ENCODE measurements at places on chromosomes 11 and 22.

DNA sequence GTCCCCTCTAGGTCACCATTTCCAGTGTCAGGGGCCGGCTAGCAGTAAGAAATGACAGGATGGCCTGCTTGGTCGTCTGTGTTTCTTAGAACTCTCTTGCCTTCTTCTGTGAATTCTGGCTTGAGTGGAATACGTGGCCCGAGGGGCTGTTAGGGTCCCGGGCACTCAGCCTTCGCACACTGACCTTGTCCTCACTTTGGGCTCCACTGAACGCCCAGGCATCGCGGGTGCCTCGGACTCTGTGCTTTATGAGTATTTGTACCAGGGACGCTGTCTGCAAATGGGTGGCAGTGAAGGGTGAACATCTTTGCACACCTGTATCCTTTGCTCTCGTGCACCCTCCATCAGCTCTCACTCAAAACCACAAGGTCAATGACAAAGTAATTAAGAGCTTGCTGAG is 123.4 kb upstream of the ANO1 start:
- no peak for DNase-seq

- no peak for DNase-seq
These were observed 5.6 kb upstream of the TMA7B start for GRCh38 chr22:39954584-39955055.

DNA sequence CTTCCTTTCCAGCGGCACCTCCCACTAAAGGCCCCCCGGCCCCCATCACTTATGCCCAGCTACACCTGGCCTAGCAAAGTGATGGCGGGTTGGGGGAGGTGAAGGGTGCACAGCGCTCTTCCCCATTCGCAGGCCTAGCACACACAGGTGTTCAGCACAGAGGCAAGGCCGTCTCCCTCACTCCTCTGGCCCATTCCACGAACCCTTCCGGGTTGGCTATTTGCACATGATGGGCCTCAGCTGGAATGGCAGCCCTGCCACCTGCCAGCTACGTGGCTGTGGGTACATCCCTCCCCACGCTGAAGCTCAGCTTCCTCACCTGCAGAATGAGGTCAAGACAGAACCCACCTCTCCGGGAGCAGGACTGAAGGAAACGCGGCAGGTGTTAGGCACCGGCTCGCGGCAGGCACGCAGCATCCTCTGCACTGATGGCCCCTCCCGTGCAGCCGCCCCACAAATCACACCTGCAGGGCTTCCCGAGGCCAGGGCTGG is 4.8 kb downstream of the KIAA0930 start:
- DNase-seq = no peak

- DNase-seq = no peak
These were observed 76.7 kb upstream of the WNT7B start for GRCh38 chr22:46053563-46054090.

GRCh38 chr22:28023036-28023435 is 104.0 kb upstream of the PITPNB start:
- no peak for DNase-seq

DNA sequence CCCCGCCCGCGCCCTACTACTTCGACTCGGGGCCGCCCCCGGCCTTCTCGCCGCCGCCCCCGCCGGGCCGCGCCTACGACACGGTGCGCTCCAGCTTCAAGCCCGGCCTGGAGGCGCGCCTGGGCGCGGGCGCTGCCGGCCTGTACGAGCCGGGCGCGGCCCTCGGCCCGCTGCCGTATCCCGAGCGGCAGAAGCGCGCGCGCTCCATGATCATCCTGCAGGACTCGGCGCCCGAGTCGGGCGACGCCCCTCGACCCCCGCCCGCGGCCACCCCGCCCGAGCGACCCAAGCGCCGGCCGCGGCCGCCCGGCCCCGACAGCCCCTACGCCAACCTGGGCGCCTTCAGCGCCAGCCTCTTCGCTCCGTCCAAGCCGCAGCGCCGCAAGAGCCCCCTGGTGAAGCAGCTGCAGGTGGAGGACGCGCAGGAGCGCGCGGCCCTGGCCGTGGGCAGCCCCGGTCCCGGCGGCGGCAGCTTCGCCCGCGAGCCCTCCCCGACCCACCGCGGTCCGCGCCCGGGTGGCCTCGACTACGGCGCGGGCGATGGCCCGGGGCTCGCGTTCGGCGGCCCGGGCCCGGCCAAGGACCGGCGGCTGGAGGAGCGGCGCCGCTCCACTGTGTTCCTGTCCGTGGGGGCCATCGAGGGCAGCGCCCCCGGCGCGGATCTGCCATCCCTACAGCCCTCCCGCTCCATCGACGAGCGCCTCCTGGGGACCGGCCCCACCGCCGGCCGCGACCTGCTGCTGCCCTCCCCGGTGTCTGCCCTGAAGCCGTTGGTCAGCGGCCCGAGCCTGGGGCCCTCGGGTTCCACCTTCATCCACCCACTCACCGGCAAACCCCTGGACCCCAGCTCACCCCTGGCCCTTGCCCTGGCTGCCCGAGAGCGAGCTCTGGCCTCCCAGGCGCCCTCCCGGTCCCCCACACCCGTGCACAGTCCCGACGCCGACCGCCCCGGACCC is 17.4 kb upstream of the ACR start:
- no peak for DNase-seq

DNA sequence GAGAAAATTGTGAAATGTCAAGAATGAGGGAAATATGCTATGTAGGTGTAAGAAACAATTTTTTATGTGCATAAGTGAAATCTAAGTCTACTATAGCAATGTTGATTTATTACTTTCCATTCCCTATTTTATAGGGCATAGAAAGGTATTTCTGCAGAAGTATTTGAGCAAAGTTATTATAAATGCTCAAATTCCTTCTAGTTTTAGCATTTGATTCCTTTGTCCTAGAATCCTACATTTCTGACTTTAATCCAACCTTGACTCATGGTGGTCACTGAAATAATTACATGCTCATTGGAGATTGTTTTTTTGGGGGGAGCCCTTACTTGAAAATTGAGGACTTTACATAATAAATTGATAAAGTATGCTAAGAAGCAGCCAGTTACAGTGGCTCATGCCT is 716.6 kb upstream of the LUZP2 start:
- no peak for DNase-seq

GRCh38 chr11:126039485-126040271 is 23.0 kb downstream of the CDON start:
- DNase-seq = no peak

GRCh38 chr11:12841946-12842630 is 167.0 kb upstream of the RASSF10 start:
- DNase-seq = no peak

DNA sequence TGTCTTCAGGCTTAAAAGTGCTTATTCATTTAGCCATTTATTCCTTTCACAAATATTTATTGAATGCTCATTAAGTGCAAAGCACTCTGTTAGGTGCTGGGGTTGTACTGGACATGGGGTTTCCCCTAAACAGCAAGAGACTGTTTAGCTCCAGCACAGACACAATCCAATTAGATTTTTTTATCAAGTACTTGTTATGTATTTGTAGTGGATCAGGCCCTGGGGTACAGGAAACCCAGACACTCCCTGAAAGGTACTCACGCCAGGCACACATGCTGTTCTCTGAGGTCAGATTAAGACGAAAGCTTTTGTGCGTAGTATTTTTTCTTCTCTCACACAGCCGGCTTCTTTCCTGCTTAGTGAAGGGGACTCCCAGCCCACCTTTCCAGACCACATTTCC is 218.1 kb upstream of the PLET1 start:
- no peak for DNase-seq

DNA sequence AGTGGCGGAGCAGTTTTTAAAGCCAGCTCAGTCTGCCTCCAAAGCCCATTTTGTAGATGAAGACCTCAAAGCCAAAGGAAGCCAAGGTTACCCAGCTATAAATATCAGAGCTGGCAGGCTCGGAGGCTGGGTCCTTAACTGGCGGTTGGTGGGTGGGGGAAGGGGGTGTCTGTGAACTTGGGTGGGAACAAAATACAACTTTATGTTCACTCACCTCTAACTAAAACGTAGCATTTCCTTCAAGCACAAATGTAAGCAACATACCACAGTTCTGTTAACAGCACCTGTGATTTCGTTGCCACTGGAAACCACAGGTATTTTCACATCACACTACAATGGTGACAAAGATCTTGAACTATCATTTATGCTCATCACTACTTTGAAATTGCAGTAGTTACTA is 99.7 kb upstream of the SYT13 start:
- no peak for DNase-seq

GRCh38 chr11:43359422-43359818 is 700 bp downstream of the TTC17 start:
- no peak for DNase-seq

DNA sequence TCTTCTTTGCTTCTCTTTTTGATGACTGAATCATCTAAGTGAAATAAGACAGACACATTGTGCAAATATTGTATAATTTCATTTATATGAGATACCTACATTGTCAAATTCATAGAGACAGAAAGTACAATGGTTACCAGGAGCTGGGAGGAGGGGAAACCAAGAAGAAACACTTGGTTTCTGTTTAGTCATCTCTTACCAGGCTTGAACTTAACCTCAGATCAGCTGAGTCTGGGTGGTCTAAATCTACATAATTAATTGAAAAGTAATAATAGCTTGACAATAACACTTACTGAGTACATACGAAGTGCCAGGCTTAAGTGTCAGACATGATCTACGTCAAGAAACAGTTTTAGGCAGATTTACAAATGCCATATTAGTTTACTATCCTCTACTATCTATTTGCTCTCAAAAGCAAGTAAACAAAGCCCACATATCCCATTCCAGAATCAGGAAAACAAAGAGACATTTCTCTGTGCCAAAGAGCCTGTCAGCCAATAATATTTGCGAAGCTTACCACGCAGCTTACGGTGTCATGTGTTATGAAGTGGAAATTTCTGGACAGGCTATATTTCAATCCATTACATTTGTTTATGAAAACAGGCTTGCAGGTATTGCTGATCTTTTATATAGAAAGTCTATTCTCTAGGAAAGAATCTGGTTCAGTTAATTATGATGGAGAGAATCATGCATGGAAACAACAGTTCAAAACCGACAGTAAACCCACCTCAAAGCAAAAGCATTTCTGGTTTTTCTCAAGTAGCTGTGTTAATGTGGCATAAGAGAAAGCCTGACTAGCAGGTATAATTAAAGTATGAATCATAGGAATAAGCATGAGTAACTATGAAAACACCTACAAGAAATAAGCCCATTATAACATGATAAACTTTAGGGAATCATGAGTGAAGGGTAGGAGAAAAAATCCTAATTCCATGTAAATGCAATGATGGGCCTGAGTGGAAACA is 2.7 kb upstream of the ARHGAP42 start:
- DNase-seq = no peak

- DNase-seq = no peak
These were observed 32.6 kb downstream of the LMO2 start for GRCh38 chr11:33859306-33859705.

- no peak for DNase-seq
These were observed 28.2 kb downstream of the KCTD17 start for GRCh38 chr22:37079668-37080171.

DNA sequence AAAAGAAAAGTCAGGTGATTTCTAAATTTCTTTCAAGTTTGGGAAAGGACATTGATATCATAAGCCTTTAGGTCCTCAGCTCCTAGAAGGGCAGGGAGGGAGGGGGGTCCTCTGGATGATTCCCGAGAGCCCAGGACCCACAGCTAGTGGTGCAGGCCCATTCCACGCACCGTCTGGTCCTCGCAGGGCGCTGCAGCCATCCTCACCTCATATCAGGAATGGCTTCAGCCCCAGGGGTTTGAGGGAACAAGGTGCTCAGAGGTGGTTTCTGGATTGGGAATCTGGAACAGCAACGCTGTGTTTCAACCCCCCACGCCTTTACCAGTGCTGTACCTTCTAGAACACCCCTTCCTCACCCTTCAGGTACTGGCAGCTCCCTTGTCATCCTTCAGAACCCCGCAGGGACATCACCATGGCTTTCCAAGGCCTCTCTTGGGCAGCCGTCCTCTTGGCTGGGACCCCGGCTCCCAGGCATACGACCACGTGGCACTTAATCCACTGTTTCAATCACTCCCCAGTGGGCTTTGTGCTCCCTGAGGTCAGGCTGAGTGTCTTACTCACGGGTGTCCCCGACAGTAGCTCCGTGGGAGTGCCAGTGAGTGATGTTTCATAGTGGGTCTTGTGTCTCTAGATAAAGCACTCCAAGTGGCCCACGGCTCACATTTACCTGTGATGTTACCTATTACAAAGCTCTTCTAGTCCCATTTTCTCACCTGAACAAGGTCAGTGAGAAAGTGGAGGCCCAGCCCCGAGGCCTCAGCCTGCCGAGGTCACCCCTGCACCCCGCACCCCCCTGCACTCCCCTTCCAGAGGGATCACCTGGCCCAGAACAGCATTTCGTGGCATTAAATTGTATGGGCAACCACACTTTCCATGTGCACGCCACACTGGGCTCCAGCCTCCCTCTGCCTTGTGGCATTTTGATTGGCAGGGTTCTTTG is 93.9 kb downstream of the MORC2 start:
- DNase-seq = no peak

GRCh38 chr11:101003468-101003867 is 126.1 kb downstream of the PGR start:
- DNase-seq = no peak

- no peak for DNase-seq
These were observed 23.8 kb upstream of the OAF start for GRCh38 chr11:120186774-120187591.

DNA sequence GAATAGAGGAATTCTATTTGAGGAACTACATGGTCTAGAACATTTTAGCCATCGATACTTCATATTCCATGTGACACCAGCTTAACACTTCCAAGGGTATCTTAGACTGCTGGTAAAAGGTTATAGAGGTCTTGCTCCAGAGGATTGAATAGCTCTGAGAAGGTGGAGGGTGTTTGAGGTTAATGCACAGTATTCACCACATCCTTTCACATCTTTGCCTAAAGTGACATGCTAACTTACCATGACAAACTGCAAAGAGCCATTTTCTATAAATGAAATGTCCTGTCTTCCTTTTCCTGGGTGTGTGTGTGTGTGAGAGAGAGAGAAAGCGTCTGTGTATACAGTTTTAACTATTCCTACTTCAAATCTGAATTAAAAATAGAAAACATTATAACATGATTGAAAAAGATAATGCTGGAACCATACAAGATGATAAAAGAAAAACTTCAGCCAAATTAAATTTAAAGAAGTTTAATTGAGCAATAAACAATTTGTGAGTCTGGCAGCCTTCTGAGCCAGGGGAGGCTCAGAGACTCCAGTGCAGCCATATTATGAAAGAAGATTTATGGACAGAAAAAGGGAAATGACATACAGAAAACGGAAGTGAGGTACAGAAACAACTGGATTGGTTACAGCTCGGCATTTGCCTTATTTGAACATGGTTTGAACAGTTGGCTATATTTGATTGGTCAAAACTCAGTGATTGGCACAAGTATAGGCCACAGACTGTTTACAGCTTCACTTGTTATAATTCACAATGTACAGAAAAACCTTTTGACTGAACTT is 320.9 kb upstream of the CCDC179 start:
- DNase-seq = no peak

GRCh38 chr11:72684236-72684912 is 10.2 kb upstream of the PDE2A start:
- DNase-seq = no peak
